Immature natural killer cell (primary cell): ENCODE measurements at places on chromosomes 11 and 22. TPM values are rescaled to one million over a fixed set of nuclear protein-coding genes. Genes with fewer than 3 reads are reported as not detected.

- DNase-seq = no peak
Measured at GRCh38 chr11:110028921-110029320, 64.3 kb upstream of the ZC3H12C start.

DNA sequence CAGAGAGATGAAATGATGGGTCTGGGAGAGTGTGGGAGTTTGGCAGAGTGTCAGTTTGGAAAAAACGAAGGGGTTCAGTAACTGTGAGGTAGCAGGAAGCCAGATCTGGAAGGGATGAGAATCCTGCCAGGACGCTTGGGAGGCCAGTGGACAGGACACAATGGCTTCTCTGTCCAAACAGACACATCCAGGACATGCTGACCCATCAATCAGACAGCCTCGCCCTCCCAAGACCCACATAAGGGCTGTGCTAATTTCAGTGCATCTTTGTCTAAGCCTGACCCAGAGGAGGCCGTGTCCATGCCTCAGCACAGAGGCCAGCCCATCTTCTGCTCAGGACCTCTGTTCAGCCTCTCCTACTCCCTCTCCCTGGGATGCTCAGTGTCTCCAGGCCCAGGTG is 576.5 kb upstream of the B3GAT1 start:
- no peak for DNase-seq

DNA sequence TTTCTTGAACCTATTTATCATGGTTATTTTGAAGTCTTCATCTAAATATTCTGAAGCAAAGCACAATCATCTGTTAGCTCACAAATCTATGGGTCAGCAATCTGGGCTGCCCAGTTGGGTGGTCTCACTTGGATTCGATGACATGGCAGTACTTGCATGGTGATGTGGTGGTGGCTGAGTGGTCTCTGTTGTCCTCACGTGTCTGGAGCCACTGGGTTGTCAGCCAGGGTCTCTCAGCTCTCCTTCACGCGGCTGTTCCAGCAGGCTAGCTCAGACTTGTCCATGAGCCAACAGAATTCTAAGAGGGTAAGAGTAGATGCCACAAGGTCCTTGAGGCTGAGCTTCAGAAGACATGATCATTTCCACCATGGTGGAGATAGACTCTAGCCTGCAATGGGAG is 66.4 kb upstream of the KCNQ1OT1 start:
- no peak for DNase-seq

- DNase-seq = no peak
Measured at GRCh38 chr11:45851228-45851627, 4.0 kb downstream of the CRY2 start.

DNA sequence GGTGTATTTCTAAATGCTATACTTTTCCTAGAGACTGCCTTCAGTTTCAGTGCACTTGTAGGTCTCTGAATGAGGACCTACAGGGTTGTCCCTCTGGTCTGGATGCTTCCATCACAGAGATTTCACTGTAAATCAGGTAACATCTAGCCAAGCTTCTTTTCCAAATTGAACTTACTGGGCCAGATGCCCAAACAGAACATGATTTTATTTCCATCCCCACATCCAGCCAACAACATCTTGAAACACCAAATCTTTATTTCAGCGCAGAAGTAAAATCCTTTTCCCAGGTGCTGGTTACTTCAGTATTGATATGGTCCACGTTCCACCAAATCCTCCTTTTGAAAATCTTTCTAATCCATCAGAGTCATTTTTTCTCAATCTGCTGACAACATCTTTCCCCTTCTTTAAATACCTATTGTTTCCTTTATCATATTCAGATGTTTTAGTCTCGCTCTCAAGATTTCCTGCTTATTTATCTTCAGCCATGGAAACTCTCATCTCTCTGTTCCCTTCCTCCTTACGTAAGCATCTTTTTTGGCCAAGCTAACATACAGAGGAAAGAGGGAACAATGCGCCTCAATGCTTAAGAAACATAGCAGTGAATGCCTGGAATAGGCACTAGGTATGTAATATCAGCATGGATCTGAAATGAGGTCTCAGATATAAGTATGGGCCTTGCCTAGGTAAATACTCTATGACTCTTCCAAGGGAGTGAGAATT is 201.2 kb upstream of the MTNR1B start:
- DNase-seq = no peak

GRCh38 chr11:32385998-32386397 is 49.3 kb downstream of the WT1 start:
- no peak for DNase-seq

GRCh38 chr11:8251616-8252295 is 11.9 kb downstream of the LMO1 start:
- no peak for DNase-seq

DNA sequence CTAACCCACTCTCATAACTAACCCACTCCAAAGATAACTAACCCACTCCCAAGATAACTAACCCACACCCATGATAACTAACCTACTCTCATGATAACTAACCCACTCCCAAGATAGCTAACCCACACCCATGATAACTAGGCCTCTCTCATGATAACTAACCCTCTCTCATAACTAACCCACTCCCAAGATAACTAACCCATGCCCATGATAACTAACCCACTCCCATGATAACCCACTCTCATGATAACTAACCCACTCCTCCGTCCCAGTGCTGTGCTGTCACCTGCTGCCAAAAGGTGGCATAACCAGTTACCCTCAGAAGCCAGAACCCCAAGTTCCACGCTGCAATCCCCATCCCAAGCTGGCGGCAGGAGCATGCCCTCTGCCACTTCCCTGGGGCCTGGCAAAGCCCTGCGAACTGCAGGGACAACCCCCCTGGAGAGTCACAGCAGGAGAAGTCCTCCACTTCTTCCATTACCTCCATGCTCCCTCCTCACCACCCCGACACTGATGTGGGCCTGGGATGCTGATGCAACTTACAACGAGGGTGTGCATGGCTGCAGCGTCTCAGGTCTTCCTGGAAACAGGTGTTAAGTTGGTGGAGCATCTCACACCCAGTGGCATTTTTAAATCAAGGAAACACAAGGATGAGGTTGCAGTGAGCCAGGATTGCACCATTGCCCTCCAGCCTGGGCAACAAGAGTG is 30.8 kb upstream of the CELSR1 start:
- DNase-seq = no peak

DNA sequence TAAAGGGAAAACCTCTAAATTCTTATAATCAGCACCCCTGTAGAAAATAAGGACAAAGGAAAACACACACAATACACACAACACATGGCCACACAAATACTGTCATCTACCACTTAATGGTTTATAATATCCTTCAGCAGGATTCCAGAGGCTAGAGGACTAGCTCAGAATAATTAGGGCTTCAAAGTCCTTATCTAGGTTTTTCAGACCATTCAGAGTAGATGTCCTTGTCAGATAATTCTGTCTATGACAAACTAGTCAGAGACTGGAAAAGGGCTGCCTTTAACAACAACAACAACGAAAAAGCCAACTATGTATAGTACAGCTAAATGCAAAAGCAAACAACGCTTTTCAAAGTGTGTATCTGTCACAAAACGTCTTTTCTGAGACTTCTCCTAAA is 456.5 kb upstream of the CNTN5 start:
- no peak for DNase-seq

GRCh38 chr11:108218912-108219783 is 3.3 kb downstream of the NPAT start:
- no peak for DNase-seq

DNA sequence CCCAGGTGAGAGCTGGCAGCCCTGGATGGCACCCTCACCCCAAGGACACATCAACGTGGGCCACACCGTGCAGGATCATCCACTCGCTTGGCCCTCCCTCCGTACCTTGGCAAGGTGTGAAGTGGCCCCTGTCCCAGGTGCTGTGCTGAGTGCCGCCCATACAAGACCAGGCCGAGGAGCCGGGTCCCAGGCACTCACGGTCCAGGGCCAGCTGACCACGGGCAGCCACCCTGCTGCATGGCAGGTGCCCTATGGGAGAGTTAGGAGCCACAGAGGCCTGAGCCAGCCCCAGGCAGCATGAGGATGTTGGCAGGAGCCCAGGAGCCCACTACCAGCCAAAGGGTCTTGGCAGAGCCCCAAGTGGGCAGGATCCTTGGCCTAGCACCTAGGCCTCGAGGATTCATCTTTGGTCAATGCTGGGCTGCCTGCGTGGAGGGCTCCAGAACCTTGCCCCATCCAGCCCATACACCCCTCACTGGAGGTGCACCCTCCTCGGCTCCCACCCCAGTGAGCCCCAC is 19.6 kb downstream of the RTN4R start:
- no peak for DNase-seq

- no peak for DNase-seq
Measured at GRCh38 chr11:35909511-35910265, 34.2 kb upstream of the LDLRAD3 start.

DNA sequence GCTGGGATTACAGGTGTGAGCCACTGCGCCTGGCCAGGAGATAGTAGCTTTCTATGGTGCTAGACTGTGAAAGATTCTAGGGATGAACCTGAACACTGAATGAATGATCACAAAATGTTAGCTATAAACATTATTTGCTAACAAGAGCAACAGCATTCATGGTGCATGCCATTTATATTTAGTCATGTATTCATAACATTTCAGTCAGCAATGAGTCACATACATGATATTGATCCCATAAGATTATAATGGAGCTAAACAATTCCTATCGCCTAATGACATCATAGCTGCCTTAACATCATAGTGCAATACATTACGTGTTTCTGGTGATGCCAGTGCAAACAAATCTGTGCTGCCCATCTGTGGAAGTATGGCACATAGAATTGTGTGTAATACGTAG is 164.1 kb downstream of the ARHGAP42 start:
- DNase-seq = no peak

DNA sequence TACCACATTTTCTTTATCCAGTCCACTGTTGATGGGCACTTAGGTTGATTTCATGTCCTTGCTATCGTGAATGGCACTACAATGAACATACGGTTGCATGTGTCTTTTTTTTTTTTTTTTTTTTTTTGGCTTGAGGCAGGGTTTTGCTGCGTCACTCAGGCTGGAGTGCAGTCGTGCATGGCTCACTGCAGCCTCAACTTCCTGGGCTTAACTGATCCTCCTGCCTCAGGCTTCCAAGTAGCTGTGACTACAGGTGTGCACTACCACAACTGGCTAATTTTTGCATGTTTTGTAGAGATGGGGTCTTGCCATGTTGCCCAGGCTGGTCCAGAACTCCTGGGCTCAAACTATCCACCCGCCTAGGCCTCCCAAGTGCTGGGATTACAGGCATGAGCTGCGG is 1.5 kb upstream of the CCDC90B start:
- no peak for DNase-seq

DNA sequence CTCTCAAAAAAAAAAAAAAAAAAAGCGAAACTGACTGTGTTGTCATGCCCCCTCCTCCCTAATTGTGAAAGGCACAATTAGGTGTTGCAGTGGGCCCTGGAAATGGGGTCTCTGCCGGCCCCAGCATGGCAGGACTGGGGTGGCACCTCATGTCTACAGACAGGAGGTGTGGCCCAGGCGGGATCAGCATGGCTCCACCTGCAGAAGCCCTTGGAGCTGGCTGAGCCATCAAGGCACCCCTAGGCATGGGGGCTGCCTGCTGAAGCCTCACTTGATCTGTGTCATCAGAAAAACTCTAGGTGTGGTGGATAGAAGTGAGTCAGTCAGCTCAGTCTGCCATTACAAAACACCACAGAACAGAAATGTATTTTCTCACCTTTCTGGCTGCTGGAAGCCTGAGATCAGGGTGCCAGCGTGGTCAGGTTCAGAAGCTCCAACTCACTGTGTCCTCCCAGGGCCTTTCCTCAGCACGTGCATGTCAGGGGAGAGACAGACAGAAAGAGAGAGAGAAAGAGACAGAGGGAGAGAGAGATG is 10.1 kb upstream of the B4GALNT4 start:
- DNase-seq = peak; percentile 52

GRCh38 chr11:27315836-27316235 is 47.2 kb downstream of the CCDC34 start:
- DNase-seq = no peak

DNA sequence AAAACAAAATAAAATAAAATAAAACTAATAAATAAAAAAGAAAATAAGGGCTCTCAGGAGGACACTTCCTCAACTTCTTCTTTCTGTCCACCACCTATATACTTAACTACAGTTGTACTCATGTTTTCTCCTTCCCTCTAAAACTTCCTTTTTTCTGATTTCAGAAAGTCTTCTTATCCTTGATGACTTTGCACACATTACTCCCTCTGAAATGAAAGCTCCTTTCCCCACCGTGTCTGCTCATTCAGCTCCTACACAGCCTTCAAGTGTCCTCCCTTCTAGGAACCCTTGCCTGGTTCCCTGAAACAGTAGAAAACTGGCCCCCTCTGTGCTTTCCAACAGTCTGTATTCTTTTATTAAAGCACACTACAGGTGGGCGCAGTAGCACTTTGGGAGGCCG is 18.3 kb upstream of the DDX17 start:
- DNase-seq = no peak

DNA sequence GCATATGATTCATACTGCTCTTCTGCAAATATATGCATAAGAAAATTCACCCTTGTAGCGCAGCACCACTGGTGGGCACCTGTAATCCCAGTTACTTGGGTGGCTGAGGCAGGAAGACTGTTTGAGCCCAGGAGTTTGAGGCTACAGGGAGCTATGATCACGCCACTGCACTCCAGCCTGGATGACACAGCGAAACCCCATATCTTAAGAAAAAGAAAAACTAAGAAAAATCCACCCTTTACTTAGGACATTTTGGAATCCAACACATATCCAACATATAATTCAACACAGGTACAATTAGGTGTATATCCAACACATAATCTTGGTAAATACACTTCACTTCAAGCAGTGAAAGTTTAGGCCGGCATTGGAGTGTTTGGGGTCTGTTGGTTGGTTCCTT is 255.5 kb upstream of the PITPNB start:
- DNase-seq = no peak

DNA sequence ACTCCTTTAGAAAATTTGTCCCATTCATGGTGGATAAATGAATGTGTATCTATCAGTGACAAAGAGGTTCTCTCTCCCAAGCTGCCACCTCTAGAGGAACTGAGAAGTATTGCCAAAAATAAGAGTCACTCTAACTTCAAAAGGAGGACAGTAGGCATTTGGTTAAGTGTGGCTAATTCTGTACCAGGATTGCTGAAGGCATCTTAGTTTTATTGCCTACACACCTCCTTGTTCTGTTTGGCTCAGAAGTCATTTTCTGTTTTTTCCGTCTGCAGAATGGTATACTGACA is 189.0 kb upstream of the MPPED2 start:
- no peak for DNase-seq

- no peak for DNase-seq
Measured at GRCh38 chr11:79949574-79949973, 508.7 kb upstream of the TENM4 start.

GRCh38 chr11:63042596-63042995 is 27.0 kb upstream of the SLC22A8 start:
- no peak for DNase-seq

- DNase-seq = no peak
Measured at GRCh38 chr11:130051082-130051481, 18.6 kb upstream of the APLP2 start.

The KREMEN1 gene
- not detected for polyA plus RNA-seq

The HOATZ gene
- not detected for polyA plus RNA-seq

The CD3D gene
- 20.5 TPM for polyA plus RNA-seq

The SEPTIN5 gene
- 2.2 TPM for polyA plus RNA-seq

The CRYBB2 gene
- polyA plus RNA-seq = not detected
